ENCODE measurements at places on chromosomes 3 and 15.

DNA sequence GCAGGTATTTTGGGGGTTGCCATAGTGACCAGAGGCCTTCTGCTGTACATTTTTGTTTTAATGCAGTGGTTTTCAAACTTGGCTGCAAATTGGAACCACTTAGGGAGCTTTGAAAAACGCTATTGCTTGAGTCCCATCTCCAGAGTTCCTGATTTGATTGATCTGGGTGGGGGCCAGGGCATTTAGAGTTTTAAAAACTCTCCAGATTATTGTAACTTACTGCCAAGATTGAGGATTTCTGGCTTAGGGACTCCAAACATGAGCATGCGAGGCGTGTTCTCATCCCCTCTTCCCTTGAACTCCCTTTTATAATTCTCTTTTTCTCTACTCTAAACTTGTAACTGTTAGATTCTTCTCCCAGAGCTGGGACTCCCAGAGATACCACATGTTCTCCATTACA lies 340.8 kb upstream of the SUCLG2 start:
- DNase-seq, result no peak

GRCh38 chr15:65925338-65925737 lies 56.0 kb downstream of the RAB11A start:
- no peak for DNase-seq

GRCh38 chr15:85551221-85551832 lies 170.9 kb downstream of the AKAP13 start:
- DNase-seq, result no peak

GRCh38 chr3:30510596-30510995 lies 95.8 kb upstream of the TGFBR2 start:
- no peak for DNase-seq

DNA sequence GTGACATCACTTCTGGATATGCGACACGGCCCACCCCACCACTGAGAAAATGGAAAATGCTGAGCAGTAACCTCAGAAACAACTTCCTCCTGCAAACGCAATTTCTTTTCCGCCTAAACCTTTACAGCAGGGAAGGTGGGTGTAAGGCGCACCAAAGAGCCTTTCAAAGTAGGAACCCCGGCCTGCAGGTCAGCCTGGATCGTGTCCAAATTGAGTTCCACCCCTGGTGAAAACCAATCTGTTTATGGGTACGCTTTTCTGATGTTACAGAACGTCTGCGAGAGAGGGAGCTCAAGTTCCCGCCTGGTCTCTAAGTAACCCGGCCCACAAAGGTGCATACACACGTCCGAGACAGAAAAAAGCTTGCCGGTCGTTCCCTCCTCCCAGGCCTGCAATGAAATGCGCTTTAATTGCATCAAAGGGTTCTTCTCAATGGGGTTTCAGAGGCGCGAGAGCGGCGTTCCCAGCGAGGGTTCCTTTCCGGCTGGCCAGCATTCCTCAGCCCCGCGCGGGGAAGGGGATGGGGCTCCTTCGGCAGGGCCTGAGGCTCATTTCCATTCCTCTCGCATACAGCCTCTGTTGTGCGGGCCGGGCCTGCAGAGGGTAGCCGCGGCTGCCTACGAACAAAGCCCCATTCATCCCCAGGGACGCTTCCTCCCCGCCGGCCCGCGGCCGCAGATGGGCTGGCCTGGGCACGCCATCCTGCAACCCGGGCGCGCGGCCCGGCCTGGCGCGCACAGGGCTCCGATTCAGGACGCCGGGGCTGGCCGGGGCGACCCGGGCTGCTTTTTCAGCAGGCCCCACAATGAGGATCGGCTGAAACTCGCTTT lies 138.1 kb downstream of the TMCO5A start:
- DNase-seq, result no peak

GRCh38 chr3:98765721-98766120 lies 2.6 kb downstream of the ST3GAL6 start:
- DNase-seq, result no peak

GRCh38 chr3:179430277-179430870 lies 20.9 kb downstream of the GNB4 start:
- DNase-seq, result no peak

- DNase-seq, result no peak
Observed at GRCh38 chr15:44038755-44039191, 156.3 kb downstream of the FRMD5 start.

DNA sequence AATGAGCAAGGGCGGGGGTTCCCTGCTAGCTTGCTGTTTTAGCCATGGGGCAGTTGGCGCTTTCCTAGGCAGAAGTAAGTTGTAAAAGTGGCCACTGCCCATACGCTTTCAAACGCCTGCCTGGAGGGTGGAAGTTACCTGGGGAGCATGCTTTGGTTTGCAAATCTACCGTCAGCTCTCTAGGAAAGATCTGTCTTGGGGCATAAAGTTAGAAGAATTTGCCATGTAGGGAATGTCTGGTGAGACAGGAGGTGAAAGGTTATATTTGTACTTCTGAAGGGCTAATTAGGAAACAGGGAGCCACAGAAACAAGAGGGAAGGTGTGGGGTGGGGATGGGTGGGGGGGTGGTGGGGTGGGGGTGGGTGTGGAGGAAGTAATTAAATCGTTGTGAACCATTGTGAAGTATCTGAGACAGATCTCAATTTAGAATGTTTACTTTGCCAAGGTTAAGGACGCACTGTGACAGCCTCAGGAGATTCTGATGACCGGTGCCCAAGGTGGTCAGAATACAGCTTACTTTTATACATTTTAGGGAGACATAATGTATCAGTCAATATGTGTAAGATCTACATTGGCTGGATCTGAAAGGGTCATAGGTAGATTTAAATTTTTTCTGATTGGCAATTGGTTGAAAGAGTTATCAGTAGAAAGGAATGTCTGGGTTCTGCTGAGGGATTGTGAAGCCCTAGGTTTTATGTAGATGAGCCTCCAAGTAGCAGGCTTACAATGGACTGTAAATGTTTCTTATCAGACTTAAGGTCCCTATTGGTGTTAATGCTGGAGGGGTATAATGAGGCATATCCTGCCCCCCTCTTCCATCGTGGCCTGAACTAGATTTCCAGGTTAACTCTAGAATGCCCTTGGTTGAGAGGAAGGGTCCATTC lies 62.0 kb upstream of the GCNT3 start:
- DNase-seq, result no peak

DNA sequence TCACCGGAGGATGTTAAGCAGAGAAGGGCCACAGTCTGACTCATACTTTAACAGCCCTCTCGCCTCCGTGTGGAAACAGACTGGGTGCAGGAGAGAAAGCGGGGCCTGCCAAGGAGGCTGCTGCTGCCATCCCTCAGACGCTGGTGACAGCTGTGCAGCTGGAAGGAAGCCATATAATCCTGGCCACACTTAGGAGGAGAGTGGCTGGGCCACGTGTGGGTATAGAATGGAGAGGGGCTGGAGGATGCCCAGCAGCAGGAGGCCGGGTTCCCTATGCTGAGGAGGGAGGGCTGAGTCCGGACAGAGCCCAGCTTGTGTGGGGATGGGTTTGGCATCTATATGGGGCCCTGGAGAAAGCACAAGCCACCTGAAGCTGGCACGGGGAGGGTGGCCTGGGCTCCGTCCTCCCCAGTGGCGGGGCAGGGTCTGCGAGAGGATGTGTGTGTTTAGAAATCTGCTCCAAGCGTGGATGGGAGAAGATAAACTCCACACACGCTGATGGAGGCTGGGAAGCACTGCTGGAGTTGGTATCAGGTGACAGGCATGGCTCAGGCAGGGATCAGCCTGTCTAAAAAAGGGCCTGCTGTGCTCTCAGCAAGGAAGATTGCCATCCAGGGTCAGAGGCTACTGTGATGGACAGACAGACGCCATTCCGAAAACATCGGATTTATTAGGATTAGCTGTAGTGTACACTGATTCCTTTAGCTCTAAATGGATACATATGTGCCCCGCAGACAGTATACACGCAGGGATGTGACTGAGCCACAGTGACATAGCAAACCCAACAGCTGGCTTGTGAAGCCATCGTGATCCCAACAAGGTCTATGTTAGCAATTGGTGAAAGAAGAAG lies 15.9 kb downstream of the ABTB1 start:
- DNase-seq, result no peak

- DNase-seq, result no peak
Observed at GRCh38 chr3:125349055-125349454, 26.1 kb downstream of the ZNF148 start.

DNA sequence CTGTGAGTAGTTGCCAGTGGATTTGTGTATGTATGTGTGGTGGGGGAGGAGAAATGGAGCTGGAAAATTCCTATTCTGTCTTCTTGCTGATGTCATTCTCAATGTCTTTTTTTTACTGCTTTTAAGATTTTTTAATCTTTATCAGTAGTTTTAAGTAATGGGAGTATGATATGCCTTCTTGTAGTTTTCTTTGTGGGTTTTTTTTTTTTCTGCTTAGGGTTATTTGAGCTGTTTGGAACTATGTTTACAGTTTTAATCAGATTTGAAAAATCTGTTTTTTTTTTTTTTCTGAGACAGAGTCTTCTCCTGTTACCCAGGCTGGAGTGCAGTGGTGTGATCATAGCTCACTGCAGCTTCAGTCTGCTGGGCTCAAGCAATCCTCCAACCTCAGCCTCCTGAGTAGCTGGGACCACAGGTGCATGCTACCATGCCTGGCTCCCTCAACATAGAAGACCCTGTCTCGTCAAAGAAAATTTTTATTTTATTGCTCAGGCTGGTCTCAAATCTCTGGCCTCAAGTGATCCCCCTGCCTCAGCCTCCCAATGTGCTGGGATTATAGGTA lies 37.1 kb downstream of the RPL39L start:
- no peak for DNase-seq

GRCh38 chr3:133125171-133125570 lies 87.0 kb downstream of the TMEM108 start:
- DNase-seq, result no peak

DNA sequence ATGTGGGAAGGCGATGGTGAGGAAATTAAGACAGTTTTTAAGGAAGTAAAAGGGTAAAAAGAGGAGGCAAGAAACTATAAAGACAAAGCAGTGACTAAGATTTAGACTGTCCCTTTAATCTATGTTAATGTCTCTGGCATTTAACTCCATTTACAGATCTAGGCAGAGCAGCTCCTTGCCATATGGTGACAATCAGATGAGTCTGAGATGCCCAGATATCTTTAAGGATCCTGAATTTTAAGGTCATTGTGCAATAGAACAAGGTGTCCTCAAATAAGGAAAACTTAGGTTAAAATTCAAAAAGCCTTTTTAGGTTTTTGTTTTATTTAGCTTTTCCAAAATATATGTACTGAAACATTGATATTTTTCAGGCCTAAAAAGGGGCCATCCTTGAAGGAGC lies 24.1 kb downstream of the RASGRP1 start:
- DNase-seq, result no peak

DNA sequence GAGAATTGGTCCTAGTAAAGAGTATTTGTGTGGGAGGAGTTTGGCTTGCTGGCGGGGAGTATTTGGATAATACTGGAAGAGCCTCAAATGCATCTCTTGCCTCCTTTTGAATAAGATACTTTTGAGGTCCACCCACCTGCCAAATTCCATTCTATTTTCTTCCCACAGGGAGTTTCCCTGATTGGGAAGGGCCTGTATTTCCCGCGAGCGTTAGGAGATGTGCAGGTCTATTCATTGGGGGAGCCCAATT lies 406 bp upstream of the RASA2 start:
- DNase-seq, result no peak

DNA sequence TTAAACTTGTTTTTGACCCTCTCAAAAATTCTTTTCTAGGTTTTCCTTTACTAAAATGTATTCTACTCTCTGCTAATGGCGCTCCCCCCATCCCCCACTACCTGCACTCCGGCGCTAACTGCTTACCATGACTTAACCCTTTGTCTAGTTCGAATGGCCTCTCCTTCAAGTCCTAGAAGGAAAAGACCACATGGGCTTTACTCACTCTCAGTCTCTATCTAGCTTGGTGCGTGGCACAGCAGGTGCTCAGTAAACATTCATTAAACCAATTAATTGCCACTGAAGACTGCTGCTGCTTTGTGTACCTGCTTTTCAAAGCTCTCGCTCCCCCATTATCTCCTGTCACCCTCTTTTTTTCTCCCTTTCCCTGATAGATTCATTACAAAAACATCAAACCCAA lies 457.7 kb upstream of the THRB start:
- no peak for DNase-seq
